ENCODE measurements at places on chromosomes 6 and 20.

GRCh38 chr20:57475388-57476083 lies 49.4 kb downstream of the CTCFL start:
- no peak for DNase-seq

GRCh38 chr6:42503894-42504293 lies 52.2 kb upstream of the TRERF1 start:
- DNase-seq = no peak

DNA sequence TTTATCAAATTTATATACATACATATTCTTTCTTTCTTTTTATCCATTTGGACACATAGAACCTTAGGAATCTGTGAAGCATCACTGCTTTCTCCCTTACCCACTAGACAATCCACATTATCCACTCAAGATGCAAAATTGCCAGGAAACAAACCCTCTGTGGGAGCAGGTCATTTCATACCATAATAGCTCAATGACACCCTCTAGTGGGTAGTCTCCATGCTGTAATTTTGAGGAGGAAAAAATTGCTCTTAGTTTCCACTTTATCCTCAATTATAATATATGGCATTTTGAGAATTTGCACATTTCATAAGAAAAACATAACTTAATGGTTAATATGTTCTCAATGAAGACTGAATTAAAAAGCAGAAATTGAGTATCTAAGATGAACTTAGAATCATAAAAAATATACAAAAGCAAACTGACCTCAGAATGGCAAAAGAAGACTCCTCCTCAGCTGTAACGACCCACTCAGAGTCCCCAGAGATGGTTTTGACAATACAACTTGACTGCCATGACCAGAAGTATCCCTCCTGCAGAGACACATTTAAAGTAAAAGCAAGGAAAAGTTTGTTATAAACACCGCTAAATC lies 164.1 kb downstream of the FRK start:
- no peak for DNase-seq

DNA sequence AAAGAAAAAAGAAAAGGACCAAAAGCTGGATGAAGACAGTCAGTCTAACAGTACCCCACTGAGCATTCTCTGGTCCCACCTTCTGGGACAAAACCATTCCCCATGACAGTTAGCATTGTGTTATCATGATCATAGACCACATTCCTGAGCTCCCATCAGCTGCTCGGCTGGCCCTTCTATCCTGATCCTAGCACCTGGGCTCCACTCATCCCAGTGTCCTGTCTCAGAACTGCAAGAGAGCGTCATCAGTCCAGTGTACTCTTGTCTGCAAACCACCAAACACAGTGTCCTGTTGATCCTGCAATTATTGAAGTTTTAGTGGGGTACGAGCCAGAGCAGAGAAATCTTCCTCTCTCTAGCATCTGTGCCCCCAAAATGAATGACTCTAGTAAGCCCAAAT lies 16.0 kb upstream of the TAAR1 start:
- DNase-seq = no peak

DNA sequence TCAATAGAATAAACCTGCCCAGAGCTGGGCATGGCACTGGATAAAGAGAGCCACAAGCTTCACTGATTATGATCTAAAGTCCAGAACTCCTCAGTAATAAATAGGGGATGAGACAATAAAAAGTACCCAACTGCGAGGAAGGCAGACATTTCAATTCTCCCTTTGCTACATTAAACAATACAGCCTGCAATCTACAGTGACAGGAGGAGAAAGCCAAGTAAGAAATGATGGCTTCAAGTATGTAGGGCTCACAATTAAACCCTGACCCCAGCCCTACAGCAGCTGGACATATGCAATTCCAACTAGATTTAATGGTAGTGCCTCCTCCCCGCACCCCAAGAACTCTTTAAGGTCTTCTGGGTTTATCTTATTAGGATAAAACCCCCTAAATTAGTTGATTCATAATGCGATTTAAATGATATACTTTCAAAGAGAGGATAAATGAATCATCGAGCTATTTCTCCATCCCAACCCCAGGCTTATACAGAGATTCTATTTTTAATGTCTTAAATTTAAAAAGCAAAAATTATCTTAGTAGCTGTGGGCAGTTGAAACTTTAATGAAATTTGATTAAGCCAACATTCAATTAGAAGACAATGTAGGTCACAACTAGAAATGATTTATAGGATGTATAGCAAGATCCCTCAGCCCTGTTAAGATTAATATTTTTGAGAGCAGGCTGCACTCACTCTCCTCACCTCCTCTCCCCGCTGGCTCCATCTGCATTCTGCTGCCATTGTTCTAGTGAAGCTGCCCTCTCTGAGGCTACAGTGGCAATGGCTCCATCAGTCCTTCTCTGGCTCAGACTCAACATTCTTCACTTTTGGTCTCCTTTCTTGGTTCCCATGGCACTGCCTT lies 57.1 kb downstream of the OGFRL1 start:
- no peak for DNase-seq

GRCh38 chr6:112253498-112253840 lies 898 bp downstream of the LAMA4 start:
- DNase-seq = no peak

GRCh38 chr6:47344022-47344421 lies 34.3 kb upstream of the TNFRSF21 start:
- DNase-seq = no peak

GRCh38 chr20:55540486-55540885 lies 464.8 kb downstream of the CBLN4 start:
- no peak for DNase-seq

DNA sequence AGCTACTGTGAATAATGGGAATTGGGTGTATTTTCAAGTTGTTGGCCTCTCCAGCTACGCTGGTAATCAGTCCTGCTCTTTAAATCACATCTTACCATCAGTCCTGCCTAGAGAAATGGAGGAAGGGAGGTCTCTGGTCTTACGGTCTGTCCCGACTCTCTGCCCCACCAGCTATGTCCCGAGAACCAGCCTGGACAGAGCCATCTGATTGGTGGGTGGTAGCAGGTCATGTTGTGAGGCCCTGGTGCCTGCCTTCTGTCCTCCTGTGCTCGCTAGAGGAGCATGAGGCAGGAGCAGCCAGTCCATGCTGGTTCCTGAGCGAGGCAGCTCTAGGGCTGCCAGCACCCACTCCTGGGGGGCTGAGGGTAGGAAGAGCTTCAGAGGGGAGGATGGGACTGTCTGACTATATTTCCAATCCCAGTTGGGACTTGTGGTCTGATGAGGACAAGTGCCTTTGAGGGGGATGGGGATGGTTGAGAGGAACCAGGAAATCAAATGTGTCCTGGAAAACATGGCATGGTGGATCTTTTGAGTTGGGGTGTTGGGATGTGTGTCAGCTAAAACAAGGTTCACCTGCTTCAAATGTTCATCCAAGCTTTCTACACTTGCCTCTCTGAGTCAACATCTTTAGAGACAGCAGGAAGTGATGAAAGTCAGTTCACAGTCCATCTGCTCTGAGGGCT lies 33.0 kb downstream of the SYNJ2 start:
- DNase-seq = no peak

GRCh38 chr6:116127771-116128493 lies 2.0 kb upstream of the COL10A1 start:
- no peak for DNase-seq

DNA sequence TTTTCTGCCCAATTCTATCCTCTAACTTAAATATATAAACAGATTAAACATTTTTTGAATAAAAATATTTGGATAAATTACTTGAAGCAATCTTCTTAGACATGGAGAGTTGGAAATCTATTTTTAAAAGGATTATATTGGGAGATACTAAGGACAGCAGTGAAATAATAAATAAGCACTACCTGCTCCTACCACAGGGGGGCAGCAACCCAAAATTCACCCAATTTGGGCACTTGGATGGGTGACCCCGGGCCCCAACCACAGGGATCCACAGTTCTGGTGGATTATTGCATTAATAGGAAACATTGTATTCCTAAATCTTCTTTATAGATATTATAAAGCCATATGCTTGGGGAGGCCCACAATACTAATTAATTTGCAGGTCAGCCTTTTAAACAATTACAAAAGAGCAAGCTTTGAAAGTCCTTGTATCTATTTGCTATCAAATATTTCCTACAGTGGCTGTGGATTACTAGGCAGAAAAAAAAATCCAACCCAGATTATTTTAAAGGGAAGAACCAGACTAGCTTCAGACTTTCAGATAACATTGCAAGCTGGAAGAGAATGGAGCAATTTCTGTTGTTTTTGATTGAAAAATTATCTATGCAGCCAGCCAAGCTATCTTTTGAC lies 66.4 kb upstream of the PDE10A start:
- DNase-seq = no peak

GRCh38 chr6:154732538-154733182 lies 556 bp upstream of the SCAF8 start:
- no peak for DNase-seq

GRCh38 chr20:9507544-9508239 lies 6.7 kb upstream of the LAMP5 start:
- no peak for DNase-seq

- no peak for DNase-seq
Observed at GRCh38 chr6:137820425-137820824, 46.6 kb upstream of the TNFAIP3 start.

DNA sequence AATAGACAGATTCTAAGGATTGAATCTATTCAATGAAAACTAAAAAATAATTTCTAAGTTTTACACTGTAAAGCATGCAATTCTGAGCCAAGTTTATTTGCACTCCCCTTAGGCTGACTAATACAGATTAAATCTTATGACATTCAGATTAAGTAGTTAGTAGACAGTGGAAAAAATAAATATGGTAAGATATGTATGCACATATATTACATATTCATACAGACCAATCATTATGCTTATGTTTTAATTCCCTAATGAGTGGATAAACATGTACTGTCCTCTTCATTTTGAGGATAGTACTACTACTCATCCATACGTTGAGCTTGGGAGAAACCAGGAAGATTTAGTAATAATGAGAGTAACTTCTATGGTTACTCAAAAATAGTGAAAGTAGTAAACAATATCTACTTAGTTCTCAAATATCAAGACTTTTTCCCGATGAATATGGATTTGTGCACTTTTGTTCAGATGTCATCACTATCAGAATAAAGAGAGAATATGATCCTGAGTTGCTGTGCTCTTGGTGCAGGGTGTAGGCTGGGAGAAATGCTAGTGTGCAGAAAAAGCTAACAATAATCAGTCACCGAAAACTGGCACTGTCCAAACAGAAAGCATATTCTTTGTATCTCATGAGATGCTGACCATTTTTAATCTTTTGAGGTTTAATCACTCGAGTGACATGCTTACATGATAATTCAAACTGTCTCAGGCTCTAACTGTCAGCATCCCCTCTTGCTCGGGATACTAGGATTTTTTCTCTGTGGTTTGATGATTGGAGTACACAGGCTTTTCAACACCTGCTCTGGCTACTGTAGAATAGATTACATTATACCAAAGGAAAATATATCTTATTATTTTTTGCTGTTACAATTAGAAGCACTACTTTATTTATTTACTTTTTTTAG lies 111.6 kb downstream of the EPHA7 start:
- no peak for DNase-seq

DNA sequence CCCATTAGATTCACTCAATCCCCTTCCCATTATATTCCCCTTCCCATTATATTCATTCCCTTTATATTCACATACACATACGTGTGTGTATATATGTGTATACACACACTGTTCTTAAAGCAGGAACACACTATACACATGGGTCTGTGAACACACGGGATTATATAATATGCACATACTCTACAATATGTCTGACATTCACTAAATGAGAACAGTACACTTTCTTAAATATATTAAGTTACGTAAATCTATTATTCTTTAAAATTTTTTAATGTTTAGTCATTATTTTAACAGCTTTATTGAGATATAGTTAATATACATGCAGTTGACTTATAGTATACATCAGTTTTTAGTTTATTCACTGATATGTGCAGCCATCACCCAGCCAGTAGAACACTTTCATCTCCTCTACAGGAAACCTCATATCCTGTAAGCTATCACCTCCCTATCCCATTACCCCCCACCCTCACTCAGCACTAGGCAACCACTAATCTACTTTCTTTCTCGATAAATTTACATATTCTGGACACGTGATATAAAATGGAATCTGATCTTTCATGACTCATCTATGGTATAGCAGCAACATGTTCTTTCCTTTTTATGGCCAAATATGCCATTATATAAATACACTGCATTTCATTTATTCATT lies 13.9 kb upstream of the SUMO4 start:
- no peak for DNase-seq

DNA sequence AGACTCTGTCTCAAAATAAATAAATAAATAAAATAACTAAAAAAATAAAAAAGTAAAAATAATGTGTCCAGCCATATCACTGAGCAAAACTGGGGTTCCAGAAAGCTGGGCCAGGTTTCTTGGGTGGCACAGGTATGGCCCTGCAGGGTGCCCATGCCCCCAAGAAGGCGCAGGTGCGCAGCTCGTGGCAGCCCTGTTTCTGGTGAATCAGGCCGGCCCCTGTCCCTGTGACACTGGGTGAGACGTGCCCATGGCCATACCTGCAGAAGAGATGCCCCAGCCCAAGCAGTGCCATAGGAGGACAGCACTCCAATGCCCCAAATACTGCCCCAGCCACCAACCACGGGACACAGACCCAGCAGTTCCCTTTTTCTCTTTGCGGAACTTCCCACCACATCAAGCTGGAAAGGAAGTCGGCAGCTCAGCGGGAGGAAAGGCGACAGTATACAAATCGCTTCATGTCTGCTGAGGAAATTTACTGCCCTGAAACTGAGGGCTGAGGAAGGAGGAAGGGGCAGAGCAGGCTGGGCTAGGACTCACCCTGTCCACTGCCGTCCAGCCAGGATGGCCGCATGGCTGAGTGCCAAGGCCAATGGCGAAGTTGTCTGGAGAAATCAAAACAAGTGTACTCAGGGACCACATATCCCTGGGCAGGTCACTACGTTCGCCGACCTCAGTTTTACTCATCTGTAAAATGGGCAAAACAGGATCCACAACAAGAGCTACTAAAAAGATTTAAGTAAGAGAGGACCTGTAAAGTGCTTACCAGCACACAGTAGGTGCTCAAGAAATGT lies 55.4 kb downstream of the PREX1 start:
- DNase-seq = no peak

DNA sequence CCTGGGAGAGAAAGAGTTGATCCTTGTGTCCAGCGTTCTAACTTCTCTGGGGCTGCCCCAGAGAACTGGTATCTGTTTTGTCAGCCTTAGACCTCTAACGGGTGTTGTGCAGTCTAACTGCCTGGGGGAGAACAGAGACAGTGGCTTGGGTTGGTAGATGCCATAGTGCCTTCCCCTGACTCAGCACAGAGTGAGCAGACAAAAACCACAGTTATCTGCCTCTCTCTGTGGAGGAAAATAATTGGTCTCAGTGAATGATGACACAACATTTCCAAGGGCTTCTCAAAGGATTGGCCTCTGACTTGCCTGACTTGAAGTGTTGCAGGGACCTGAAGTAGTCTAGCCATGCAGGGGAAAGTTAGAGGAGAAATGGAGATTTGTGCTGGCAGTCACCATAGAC lies 226.2 kb upstream of the MAN1A1 start:
- no peak for DNase-seq
